ENCODE measurements at places on chromosomes 3 and 15.

- no peak overlapping the region for H3K4me3 ChIP-seq
- peaks cover 29% of the 10 kb centered on the region for H3K4me1 ChIP-seq
- peak overlapping the region; percentile 73 for H3K27ac ChIP-seq
- H3K36me3 ChIP-seq: no peaks in the 10 kb centered on the region
- peaks cover 18% of the 10 kb centered on the region for H3K27me3 ChIP-seq
These were observed 120.1 kb downstream of the LIPC start for GRCh38 chr15:58551764-58552504.

- H3K27ac ChIP-seq: peak overlapping the region; percentile 68
- no peak overlapping the region for H3K4me3 ChIP-seq
- H3K36me3 ChIP-seq: peaks cover 73% of the 10 kb centered on the region
- no peaks in the 10 kb centered on the region for H3K27me3 ChIP-seq
These were observed 14.2 kb upstream of the SEMA3B start for GRCh38 chr3:50254577-50255250.

DNA sequence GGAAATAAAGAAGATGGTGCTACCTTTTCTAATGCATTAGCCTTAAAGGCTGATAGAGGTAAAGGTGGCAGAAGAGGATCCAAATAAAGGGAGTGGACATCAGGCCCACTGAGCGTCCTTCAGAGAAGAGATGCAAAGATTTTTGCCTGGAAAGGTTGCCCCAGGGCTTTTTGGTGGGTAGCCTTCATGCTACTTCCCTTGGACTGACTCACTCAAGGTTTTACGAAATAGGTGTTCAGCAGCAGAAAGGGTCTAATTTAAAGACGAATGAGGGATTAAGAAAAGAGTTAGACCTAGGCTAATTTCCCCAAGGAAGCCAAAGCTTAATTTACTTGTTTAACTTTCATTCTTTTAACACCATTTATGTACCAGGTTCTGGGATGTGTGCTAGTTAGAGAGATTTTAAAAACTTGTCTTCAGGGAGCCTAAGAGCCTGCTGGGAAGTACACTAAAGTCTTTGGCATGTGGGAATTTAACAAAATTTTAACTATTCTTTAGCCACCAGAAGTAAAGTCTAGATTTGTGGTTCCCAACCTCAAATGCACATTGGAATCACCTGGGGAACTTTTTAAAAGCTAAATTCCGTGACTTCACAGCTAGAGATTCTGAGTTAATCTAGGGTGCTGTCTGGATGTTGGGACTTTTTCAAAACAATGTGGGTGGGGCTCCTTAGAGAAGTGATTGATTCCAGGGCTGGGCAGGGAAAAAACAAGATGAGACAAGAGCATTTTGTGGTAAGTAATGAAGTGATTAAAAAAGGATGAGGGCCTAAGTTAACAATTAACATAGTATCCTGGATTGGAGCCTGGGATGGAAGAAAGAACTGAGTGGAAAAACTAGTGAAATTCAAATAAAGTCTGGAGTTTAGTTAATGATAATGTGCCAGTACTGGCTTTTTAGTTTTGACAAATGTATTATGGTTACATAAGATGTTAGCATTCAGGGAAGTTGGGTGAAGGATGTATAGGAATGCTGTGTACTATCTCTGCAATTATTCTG is 3.4 kb downstream of the IL20RB start:
- no peak for DNase-seq
- peaks cover 2% of the 10 kb centered on the region for H3K36me3 ChIP-seq
- no peak overlapping the region for H3K4me3 ChIP-seq
- H3K27me3 ChIP-seq: no peaks in the 10 kb centered on the region
- H3K4me1 ChIP-seq: no peaks in the 10 kb centered on the region
- H3K27ac ChIP-seq: no peak overlapping the region

DNA sequence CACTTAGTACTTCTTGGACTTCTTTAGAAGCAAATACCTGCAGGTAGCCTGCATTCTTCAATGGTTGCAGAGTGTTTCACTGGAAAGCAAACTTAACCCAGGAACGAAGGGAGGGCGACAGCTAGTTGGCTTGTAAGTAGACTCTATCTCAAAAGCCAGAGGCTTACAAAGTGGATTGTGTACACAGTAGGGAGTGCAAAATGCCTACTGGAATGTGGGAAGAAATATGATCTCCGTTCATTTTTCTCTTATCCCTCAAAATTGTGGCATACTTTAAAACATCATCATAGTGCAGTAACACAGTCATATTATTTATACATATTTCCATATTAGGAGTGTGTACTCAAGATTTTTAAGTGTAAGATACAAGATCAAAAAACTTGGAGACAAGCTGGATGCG is 155.7 kb downstream of the LIPC start:
- H3K4me1 ChIP-seq: peaks cover 14% of the 10 kb centered on the region
- no peak for DNase-seq
- no peak overlapping the region for H3K4me3 ChIP-seq
- H3K27ac ChIP-seq: no peak overlapping the region

GRCh38 chr3:127867986-127868385 is 45.7 kb upstream of the MGLL start:
- peaks cover 10% of the 10 kb centered on the region for H3K4me1 ChIP-seq
- H3K27ac ChIP-seq: no peak overlapping the region
- H3K4me3 ChIP-seq: no peak overlapping the region
- no peak for DNase-seq
- peaks cover 26% of the 10 kb centered on the region for H3K27me3 ChIP-seq
- H3K36me3 ChIP-seq: no peaks in the 10 kb centered on the region

DNA sequence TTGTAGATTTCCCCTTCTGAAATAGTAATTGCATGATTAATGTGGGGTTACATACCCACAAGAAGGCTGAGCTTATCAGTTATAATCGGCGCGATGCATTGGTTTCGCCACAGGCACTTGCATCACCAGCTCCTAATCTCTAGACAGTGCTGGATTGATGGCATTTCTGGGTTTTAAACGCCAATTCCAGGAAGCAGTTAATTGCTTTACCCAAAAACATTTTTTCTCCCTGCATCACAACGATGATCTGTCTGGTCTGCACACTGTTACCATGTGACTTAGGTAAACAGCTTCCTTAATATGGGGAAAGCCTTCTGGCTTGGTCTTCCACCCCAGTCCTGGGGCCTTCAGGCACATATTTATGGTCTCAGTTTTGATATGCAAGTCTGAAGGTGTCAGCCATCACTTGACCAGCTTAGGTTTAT is 70.0 kb upstream of the HEG1 start:
- no peak overlapping the region for H3K4me3 ChIP-seq
- H3K27ac ChIP-seq: no peak overlapping the region
- H3K36me3 ChIP-seq: no peaks in the 10 kb centered on the region

- no peaks in the 10 kb centered on the region for H3K4me1 ChIP-seq
- DNase-seq: no peak
- H3K4me3 ChIP-seq: no peak overlapping the region
- H3K27ac ChIP-seq: no peak overlapping the region
- peaks cover 4% of the 10 kb centered on the region for H3K27me3 ChIP-seq
These were observed 192.6 kb upstream of the PRICKLE2 start for GRCh38 chr3:64417816-64418215.

DNA sequence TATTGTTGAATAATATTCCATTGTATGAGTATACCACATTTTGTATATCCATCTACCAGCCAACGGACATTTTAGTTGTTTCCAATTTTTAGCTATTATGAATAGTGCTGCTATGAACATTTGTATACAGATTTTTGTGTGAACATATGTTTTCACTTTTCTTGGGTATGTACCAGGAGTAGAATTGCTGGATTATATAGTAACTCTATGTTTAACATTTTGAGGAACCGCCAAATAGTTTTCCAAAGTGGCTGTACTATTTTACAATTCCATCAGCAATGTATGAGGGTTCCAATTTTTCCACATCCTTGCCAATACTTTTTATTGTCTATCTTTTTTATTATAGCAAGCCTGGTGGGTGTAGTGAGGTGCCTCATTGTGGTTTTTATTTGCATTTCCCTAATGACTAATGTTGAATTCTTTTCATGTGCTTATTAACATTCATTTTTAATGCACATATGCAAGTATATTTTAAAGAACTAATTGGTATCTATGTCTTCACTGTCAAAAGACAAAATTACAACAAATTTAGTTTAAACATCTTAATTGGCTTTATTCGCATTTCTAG is 77.5 kb upstream of the PIAS1 start:
- H3K27me3 ChIP-seq: peaks cover 14% of the 10 kb centered on the region
- no peak for DNase-seq
- no peaks in the 10 kb centered on the region for H3K4me1 ChIP-seq
- no peak overlapping the region for H3K27ac ChIP-seq
- no peak overlapping the region for H3K4me3 ChIP-seq

DNA sequence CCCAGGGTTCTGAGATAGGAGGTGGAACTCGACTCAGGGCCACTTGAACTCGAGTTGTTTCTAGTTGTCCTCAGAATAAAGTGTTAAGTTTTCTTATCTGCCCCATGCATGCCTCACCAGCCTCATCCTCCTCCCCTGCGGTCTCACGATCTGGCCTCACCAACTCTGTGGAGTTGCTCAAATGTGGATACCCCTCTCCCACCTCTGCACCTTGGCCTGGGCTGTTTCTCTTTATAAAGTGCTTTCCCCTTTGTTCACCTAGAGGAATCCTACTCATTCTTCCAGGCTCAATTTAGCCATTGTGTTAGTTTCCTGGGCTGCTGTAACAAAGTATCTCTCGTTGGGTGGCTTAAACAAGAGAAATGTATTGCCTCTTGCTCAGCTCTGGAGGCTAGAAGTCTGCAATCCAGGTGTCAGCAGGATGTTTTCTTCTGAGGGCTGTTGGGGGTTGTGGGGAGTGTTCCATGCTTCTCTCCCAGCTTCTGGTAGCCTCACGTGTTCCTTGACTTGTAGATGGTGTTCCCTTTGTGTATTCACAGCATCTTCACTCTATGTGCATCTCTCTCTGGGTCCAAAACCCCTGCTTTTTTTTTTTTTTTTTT is 100.7 kb downstream of the MEX3B start:
- no peak overlapping the region for H3K4me3 ChIP-seq
- H3K36me3 ChIP-seq: no peaks in the 10 kb centered on the region
- no peak overlapping the region for H3K27ac ChIP-seq
- no peaks in the 10 kb centered on the region for H3K27me3 ChIP-seq

- peaks cover 21% of the 10 kb centered on the region for H3K4me1 ChIP-seq
- DNase-seq: peak; percentile 64
- H3K27ac ChIP-seq: no peak overlapping the region
- peaks cover 4% of the 10 kb centered on the region for H3K27me3 ChIP-seq
- peaks cover 14% of the 10 kb centered on the region for H3K36me3 ChIP-seq
These were observed 16.7 kb upstream of the WNT7A start for GRCh38 chr3:13896473-13897154.

DNA sequence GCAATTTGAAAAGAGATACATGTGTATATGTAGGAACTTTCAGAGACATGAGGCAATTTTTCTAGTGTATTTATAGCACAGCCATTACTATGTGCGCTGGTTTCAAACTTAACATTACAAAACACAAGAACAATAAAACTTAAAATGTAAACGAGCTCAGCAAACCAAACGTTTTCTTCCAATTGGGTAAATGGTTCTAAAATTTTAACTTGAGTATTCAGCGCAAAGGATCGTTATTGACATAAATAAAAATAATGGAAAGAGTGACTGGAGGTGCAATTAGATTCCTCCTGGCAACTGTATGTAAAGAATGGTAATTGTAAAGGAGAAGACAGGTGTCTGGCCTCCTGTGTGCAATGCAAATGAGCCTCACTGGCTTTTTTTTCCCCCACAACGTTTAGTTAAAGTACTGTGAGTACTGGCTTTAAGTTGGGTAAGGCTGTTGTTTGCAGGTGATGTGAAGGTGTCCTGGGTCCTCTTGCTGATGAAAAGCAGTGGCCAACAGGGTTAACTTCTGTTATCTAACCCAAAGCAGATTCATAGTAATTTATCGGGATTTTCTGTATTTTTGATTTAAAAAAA is 14.1 kb upstream of the GADL1 start:
- no peaks in the 10 kb centered on the region for H3K36me3 ChIP-seq
- H3K27ac ChIP-seq: no peak overlapping the region
- H3K4me3 ChIP-seq: no peak overlapping the region
- H3K27me3 ChIP-seq: peaks cover 3% of the 10 kb centered on the region
- no peak for DNase-seq
- H3K4me1 ChIP-seq: no peaks in the 10 kb centered on the region

DNA sequence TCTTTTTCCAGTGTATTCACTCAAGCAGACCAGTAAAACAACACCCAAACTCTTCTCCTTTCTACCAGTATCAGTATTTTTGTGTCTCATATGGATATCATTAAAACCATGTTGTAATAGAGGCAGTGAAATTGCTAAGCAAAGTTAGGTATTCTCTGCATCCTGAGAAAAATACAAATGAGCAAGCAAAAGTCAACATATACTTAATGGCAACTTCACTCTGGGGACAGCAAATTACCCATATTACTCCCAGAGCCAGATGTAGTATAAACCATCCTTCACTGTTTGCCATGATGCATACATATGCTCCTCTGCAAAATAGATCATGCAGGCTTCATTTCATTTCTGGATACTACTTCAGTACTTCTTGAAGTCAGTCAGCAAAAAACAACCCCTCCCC is 22.1 kb downstream of the UBA5 start:
- no peaks in the 10 kb centered on the region for H3K27me3 ChIP-seq
- H3K27ac ChIP-seq: no peak overlapping the region
- no peaks in the 10 kb centered on the region for H3K4me1 ChIP-seq
- H3K36me3 ChIP-seq: peaks cover 29% of the 10 kb centered on the region
- no peak for DNase-seq

- no peak for DNase-seq
- no peak overlapping the region for H3K27ac ChIP-seq
- no peak overlapping the region for H3K4me3 ChIP-seq
These were observed 118.0 kb downstream of the DGKG start for GRCh38 chr3:186244016-186244415.

DNA sequence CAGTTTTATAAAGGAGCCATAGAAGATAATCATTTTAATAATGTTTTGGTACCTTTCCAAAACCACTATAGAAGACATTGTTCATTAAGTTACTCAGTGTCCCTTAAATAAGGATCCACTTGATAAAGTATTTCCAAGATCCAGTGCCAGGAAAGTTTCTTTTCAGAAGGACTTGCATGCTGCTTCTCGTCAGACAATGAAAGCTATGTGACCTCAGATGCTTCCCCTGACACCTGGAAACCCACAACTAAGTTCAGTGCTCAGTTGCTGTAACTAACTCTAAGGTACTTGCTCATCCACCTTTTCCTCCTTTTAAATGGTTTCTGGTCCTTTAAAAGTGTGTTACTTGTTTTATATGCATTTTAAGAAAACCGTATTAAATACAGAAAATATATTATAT is 7.3 kb downstream of the SSR3 start:
- H3K4me3 ChIP-seq: no peak overlapping the region
- no peak overlapping the region for H3K27ac ChIP-seq
- peaks cover 88% of the 10 kb centered on the region for H3K36me3 ChIP-seq

- H3K4me3 ChIP-seq: no peak overlapping the region
- H3K4me1 ChIP-seq: no peaks in the 10 kb centered on the region
- DNase-seq: no peak
These were observed 1121.5 kb downstream of the NAALADL2 start for GRCh38 chr3:175980486-175981090.

- no peak overlapping the region for H3K4me3 ChIP-seq
- H3K27me3 ChIP-seq: no peaks in the 10 kb centered on the region
- no peaks in the 10 kb centered on the region for H3K36me3 ChIP-seq
- DNase-seq: no peak
- H3K27ac ChIP-seq: no peak overlapping the region
- H3K4me1 ChIP-seq: no peaks in the 10 kb centered on the region
These were observed 11.8 kb downstream of the CACNA2D3 start for GRCh38 chr3:54134155-54134554.
